ENCODE measurements at places on chromosomes 6 and 20. TPM values are rescaled to one million over a fixed set of nuclear protein-coding genes. Genes with fewer than 3 reads are reported as not detected.

DNA sequence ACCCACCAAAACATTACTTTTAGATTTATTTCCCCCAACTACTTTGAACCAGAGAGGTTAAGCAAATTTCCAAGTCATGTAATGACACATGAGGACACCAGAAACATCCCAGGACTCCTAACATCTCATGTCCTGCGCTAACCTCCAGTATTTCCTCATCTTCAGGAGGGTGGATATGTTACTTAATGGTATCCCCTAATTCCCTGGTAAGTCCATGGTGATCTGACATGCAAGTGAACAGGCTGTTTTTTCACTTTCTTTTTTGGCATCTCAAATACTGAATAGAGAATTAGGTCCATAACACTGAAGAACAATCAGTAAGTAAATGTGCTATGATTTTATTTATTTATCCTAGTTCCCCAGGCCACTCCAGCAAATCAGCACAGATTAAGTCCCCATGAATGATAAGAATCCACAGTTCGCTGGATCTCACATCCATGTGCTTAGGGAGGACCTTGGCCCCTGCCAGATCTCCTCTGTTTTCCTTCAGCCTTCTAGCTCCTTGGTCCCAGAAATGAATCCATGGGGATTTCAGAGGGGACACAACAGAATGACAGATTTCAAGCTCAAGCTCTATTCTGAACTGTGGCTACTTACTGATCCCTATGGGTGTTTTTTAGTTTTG lies 334.6 kb downstream of the CDC5L start:
- no peaks in the 10 kb centered on the region for H3K36me3 ChIP-seq
- H3K27me3 ChIP-seq, result peaks cover 10% of the 10 kb centered on the region
- no peak for DNase-seq
- no peak overlapping the region for H3K27ac ChIP-seq

DNA sequence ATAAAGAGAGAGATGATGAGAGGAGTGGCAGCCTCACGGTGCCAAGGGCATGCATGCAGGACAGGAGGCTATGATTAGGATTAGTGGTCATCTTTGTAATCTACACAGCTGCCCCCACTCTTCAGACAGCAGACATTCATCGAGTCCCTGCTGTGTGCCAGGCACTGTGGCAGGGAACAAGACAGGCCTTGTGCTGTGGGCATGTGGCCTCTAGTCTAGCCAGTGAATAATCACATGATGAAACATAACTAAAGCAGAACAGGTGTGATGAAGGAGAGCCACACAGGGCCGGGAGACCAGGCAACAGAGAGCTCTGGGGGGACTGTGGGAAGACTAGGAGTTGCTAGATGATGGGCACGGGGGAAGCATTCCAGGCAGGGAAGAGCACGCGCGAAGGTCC lies 22.2 kb downstream of the TOX2 start:
- H3K27ac ChIP-seq, result no peak overlapping the region
- no peaks in the 10 kb centered on the region for H3K27me3 ChIP-seq
- no peak overlapping the region for H3K4me3 ChIP-seq
- peaks cover 30% of the 10 kb centered on the region for H3K4me1 ChIP-seq
- H3K36me3 ChIP-seq, result no peaks in the 10 kb centered on the region
- DNase-seq, result no peak

DNA sequence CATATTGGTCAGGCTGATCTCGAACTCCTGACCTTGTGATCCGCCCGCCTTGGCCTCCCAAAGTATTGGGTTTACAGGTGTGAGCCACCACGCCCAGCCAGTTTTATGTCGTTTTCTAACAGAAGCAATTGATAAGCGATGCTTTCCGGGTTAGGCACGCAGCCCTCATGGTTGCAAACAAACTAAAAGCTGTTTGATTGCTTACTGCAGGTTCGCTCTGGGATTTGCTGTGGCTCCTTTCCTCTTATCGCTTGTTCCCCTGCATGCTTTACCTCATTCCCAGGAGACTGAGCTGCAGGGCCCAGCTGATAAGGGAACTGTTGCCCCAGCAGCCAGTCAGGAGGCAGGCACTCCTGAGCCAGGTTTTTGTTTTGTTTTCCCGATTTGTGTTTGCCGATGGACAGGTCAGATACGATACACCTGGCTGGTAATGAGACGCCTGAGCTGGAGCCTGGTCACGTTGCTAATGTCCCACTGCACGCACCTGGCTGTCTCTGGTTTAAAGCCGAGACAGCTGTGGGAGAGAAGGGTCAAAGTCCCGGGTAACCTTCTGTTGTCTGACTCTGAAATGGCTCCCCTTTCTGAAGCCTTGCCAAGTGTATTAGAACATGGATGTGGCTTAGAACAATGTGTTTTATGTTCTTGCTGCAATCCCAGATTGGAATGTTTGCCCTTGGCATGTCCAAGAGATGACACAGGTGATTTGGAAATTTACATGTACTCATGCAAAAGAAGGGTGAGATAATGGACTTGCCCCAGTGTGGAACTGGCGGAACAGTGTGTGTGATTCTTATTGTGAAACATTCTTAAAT lies 19.9 kb downstream of the DSP start:
- DNase-seq, result no peak
- no peak overlapping the region for H3K4me3 ChIP-seq
- H3K27me3 ChIP-seq, result peaks cover 10% of the 10 kb centered on the region
- no peaks in the 10 kb centered on the region for H3K4me1 ChIP-seq
- H3K27ac ChIP-seq, result no peak overlapping the region
- H3K36me3 ChIP-seq, result no peaks in the 10 kb centered on the region

- DNase-seq, result no peak
- H3K27ac ChIP-seq, result no peak overlapping the region
- no peaks in the 10 kb centered on the region for H3K36me3 ChIP-seq
- H3K27me3 ChIP-seq, result peaks cover 5% of the 10 kb centered on the region
- H3K4me3 ChIP-seq, result no peak overlapping the region
Observed at GRCh38 chr6:119527231-119527578, 177.6 kb upstream of the MAN1A1 start.

DNA sequence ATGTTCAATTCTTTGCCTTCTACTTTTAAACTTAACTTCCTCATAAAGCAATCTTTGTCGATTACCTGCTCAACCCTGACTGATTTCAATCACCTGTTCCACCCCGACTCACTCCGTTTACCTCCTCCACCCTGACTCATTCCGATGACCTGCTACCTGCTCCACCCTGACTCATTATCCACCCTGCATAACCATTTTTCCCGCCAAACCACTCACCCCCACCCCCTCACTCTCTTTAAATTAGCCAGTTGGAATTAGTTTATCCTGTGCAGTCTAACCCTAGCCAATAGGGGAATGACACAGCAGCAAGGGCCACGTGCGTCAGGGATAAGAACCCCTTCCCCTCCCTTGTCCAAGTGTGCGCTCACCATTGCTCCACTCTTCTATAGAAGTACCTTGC lies 56.7 kb upstream of the MRAP2 start:
- no peak overlapping the region for H3K27ac ChIP-seq
- no peaks in the 10 kb centered on the region for H3K27me3 ChIP-seq
- no peak overlapping the region for H3K4me3 ChIP-seq
- H3K4me1 ChIP-seq, result no peaks in the 10 kb centered on the region
- no peak for DNase-seq
- H3K36me3 ChIP-seq, result no peaks in the 10 kb centered on the region

- no peak overlapping the region for H3K4me3 ChIP-seq
- H3K27ac ChIP-seq, result no peak overlapping the region
- no peaks in the 10 kb centered on the region for H3K27me3 ChIP-seq
- no peak for DNase-seq
- H3K4me1 ChIP-seq, result no peaks in the 10 kb centered on the region
Observed at GRCh38 chr6:109945091-109945490, 33.0 kb upstream of the GPR6 start.

DNA sequence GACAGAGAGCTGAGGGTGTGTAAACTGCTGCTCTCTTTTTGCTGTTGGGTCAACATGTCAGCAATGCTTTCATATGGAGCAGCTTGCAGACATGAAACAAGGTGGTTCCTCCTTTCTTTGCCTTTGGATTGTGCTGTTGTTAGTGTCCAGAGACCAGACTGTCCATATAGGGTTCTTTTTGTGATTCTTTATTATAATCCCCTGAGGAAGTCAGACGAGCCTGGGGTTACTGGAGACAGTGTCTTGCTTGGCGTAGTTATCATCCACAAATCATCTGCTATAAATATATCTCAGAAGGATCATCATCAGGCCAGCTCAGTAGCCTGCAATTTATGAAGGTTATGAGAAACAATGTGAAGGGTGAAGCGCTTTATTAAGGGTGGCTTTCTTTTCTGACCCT lies 2.3 kb upstream of the ADGRB3 start:
- H3K27ac ChIP-seq, result no peak overlapping the region
- DNase-seq, result no peak
- H3K36me3 ChIP-seq, result no peaks in the 10 kb centered on the region
- H3K27me3 ChIP-seq, result peaks cover 22% of the 10 kb centered on the region

DNA sequence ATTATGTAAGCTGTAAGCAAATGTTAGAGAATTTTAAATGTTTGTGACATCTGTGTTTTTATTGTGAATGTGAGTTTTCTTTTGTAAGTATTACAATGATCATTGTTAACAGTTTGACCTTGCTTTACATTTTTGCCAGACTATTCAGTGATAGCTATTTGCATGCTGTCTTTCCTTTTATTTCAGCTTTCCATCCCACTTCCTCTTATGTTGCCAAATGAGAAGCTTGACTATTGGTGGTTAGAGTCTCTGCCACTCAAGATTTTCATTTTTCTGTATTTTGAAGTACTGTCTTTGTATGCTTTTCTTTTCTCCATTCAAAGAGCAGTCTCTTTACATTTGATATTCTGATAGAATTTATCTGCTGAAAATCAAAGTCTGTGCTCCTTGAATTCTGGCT lies 104.1 kb downstream of the PRIM2 start:
- no peaks in the 10 kb centered on the region for H3K36me3 ChIP-seq
- H3K4me1 ChIP-seq, result no peaks in the 10 kb centered on the region
- no peak overlapping the region for H3K4me3 ChIP-seq
- no peak for DNase-seq
- H3K27me3 ChIP-seq, result no peaks in the 10 kb centered on the region

- DNase-seq, result no peak
- H3K36me3 ChIP-seq, result peaks cover 2% of the 10 kb centered on the region
- H3K27ac ChIP-seq, result no peak overlapping the region
Observed at GRCh38 chr20:5153612-5154542, 27.1 kb downstream of the CDS2 start.

- H3K4me3 ChIP-seq, result no peak overlapping the region
- H3K36me3 ChIP-seq, result no peaks in the 10 kb centered on the region
- H3K27ac ChIP-seq, result no peak overlapping the region
Observed at GRCh38 chr6:5378331-5378730, 117.0 kb downstream of the FARS2 start.

DNA sequence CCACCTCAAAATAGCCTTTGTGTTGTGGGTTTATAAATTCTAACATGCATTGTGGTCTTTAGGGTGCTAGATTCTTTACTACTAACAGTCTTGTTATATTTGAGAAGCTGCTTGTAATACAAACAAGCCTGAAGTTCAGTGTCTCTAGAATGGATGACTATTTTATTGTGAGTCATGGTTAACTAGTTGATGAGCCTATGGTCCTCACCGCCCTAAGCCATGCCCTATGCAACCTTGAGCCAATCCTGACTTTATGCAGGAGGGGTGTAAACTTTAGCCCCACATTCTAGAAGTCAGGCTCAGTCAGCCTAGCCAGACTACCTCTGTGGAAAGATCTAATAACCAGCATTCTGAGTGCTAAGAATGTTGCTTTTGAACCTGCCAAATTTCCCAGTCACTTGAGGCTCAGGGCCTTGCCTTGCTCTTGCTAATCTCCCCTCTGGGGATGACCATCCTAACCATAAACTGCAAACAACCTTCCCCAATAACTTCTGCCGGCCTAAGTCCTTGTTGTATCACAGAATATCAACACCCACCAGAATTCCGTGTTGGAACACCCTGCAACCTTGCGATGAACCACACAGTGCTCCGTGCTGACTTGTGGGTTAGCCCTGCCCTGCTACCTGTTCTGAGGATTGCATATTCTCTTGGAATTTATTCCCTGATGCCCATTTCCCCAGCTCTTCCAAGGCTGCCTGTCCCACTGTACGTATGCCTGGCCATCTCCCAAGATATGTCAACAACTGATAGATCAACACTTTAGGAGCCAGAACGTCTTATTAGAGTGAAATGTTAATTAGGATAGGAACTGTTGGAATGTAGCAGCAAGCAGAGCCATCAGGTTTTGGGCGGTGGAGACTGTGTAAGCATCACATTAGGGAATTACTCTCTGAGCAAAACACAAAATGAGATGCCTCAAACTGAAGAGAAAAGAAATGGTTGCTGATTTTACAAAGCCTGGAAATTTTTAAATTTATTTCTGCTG lies 71.7 kb upstream of the CEP85L start:
- no peak overlapping the region for H3K4me3 ChIP-seq
- H3K36me3 ChIP-seq, result no peaks in the 10 kb centered on the region
- no peak overlapping the region for H3K27ac ChIP-seq

DNA sequence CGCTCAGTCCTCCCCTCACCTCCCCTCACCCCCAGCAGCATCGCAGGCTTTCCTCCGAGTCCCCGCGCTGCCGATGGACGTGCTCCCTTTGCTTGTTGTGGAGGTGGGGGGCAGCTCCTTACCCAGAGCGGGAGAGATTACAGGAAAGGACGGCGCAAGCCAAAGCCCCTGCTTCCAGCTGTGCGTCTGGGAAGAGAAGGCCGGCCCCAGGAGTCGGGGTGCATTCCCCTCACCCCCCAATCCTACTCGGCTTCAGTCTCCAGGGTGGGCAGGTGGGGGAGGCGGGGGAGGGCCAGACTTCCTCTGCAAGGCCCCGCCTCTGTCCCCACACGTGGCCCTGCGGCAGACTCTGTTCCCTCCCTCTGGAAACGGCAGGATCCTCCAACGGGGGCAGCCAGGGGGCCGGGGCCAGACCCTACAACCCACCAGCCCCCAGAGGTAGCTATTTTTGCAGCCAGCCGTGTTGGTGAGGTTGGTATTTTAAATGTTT lies 43.6 kb downstream of the NTSR1 start:
- H3K27ac ChIP-seq, result no peak overlapping the region
- DNase-seq, result no peak
- no peaks in the 10 kb centered on the region for H3K36me3 ChIP-seq

DNA sequence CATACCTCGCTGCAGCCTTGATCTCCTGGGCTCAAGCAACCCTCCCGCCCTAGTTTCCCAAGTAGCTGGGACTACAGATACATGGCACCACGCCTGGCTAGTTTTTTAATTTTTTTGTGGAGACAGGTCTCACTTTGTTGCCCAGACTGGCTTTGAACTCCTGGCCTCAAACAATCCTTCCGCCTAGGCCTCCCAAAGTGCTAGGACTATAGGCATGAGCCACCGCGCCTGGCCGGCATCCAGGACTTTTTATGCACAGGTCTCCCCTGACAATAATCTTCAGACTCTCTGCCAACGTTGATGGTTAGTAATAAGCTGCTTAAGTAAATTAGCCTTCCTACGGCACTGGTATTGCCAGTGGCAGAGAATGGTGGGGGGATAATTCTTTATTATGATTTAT lies 110.5 kb upstream of the MTHFD1L start:
- no peaks in the 10 kb centered on the region for H3K4me1 ChIP-seq
- H3K27ac ChIP-seq, result no peak overlapping the region
- no peak for DNase-seq
- H3K36me3 ChIP-seq, result no peaks in the 10 kb centered on the region

GRCh38 chr6:44730771-44731391 lies 343.4 kb downstream of the CDC5L start:
- H3K36me3 ChIP-seq, result no peaks in the 10 kb centered on the region
- no peak overlapping the region for H3K4me3 ChIP-seq
- H3K4me1 ChIP-seq, result no peaks in the 10 kb centered on the region
- no peak for DNase-seq
- H3K27me3 ChIP-seq, result no peaks in the 10 kb centered on the region

GRCh38 chr20:63404129-63405085 lies 43.3 kb upstream of the CHRNA4 start:
- H3K27me3 ChIP-seq, result no peaks in the 10 kb centered on the region
- no peaks in the 10 kb centered on the region for H3K36me3 ChIP-seq
- H3K27ac ChIP-seq, result no peak overlapping the region

The KIF25 gene
- polyA plus RNA-seq, result not detected

The VWA7 gene
- 1.1 TPM for polyA plus RNA-seq

The GRM1 gene
- not detected for polyA plus RNA-seq

The CDC5L gene
- 16.2 TPM for polyA plus RNA-seq

The C2 gene
- not detected for polyA plus RNA-seq

The MARCKS gene
- not detected for polyA plus RNA-seq

The MCCD1 gene
- not detected for polyA plus RNA-seq

Measured in CD4-positive, CD25-positive, alpha-beta regulatory T cell (primary cell).